A172 (cell line): ENCODE measurements at places on chromosomes 1 and 21. TPM values are rescaled to one million over a fixed set of nuclear protein-coding genes. Genes with fewer than 3 reads are reported as not detected.

KIRREL1 gene
- 145 and 179 TPM in 2 replicates for total RNA-seq

GPR52 gene
- total RNA-seq: 0.17 TPM in 1 of 2 replicates, not detected in the other

- peak; percentile 47 for DNase-seq
Observed at GRCh38 chr1:35717911-35718476, 690 bp downstream of the C1orf216 start.

GRCh38 chr1:228142701-228143136 is 2.6 kb downstream of the GUK1 start:
- no peak for DNase-seq

GRCh38 chr1:199834711-199835110 is 192.8 kb upstream of the NR5A2 start:
- DNase-seq: no peak

DNA sequence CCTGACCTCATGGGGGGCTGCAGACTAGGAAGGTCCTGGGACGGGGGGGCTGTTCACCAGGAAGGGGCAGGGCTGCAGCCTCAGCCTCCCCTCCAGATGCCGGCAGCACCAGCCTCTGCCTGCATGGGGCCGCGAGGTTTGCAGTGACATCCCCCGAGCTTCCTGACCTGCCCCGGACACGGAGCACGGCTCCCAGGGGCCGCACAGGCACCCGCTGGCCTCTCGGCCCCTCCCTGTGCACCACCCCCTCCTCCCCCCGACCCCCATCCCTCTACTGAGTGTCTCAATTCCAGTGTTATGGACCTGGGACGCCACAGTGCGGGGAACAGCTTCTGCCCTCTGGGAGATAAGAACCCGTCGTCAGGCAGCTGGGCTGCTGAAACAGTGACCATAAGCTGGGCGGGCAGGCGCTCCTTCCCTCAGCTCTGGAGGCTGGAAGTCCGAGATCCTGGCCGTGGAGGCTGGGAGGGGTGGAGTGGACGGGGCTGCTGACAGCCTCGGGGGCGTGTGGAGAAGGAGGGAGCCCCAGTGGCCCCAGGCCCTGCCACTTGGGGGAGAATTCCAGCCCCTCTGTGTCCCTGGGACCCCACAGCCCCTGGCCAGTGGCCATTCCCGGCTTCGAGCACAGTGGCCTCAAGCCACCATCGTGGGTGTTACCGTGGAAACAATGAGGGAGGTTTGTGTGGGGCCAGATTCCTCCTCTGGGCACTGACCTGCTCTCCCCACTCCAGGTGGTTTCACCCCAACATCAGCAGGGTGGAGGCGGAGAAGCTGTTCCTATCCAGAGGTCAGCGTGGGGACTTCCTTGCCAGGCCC is 11.6 kb downstream of the RNF223 start:
- DNase-seq: no peak

- DNase-seq: peak; percentile 93
Observed at GRCh38 chr21:33078907-33079582, 9.1 kb downstream of the OLIG1 start.

GRCh38 chr1:198529414-198529813 is 11.1 kb downstream of the ATP6V1G3 start:
- DNase-seq: peak; percentile 62

GRCh38 chr1:104248385-104248784 is 498.7 kb downstream of the AMY1C start:
- no peak for DNase-seq

GRCh38 chr1:151408891-151409290 is 9.5 kb downstream of the PSMB4 start:
- no peak for DNase-seq

DNA sequence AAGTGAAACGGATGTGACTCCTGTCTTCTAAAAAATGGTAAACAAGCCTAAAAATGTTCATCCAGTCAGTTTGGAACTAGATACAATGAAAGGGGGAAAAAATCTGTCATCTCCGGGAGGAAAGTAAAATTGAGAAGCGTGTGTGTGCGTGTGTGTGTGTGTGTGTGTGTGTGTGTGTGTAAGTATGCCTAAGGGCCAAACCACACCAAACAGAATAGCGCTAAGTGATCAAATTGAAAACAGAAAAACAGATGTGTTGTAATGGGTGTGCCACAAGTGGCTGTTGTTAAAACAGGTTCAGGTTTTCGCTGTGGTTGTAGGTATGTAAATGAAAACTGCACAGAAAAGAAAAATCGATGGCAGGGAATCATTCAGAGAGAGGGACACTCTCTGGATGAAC is 106.7 kb downstream of the RNF220 start:
- no peak for DNase-seq

DNA sequence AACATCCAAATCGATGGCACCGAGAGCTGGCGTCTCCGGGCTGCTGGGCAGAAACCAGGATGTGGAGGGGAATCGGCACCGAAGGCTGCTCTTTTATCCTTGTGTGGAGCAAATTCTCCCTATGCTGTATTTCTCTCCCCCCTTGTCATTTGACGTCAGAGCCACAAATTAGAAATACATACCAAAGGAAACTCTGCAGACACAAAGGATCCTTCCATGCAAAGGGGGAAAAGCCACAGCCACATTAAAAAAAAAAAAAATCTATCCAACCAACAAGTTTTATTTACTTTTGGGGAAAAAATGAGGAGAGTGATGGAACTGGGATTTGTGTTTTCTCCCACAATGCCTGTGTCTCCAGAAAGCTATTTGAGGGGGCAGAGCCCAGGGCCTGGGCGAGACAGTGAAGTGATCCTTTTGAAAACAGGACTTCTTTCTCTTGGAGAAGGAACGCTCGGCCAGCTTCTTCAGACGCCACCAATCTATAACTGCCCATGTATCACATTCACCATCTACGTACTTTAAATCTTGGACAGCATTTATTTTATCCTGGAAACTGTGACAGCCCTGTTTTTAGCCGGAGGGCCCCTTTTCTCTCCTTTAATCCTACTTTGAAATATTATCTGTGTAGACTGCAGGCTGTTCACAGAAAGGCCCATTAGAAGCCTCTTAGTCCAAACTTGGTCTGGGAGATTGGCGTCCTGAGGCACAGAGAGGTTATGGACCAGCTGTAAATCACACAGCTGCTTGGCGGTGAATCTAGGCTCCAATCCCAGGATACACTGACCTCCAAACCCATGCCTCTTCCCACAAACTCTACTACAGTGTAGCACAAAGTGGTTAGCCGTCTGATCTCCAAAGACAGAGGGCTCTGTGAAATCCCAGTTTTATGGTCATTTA is 4.5 kb downstream of the KANK4 start:
- no peak for DNase-seq

DNA sequence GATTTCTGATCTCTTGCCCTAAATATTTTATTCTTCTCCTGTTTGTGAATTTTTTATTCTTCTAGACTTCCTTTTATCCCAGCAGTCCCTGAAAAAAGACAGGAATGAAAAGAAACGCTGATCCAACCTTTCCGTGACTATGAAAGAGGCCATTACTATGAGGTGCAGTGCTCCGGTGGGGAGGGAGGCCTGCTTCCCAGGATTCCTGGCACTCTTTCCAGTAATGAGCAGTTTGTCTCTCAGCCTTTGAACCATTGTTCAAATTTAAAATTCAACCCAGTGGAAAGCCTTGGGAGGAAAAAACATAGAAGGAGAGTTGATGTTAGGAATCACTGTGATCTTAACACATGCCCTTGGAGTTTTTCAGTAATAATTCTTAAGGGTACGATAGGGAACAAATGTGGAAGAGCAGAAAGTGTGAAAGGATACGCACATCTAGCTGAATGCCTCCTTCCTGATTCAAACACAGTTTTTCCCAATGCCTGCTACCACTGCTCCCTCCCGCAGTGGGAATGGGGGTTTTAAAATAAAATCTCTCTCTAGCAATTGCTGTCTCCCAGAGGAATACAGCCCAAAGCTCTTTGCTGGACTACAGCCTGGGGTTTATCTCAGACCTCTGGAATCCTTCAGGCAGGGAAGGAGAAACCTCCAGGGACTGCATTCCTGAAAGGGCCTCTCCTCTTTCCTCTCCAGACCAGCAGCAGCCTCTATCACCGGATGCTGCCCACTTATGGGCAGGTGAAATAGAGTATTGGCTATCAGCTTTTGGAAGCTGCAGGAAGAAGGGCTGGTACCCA is 6.1 kb downstream of the IER5 start:
- peak; percentile 93 for DNase-seq

- no peak for DNase-seq
Observed at GRCh38 chr1:110187139-110187890, 22.8 kb upstream of the KCNC4 start.

- no peak for DNase-seq
Observed at GRCh38 chr1:197844651-197845050, 57.8 kb upstream of the C1orf53 start.

DNA sequence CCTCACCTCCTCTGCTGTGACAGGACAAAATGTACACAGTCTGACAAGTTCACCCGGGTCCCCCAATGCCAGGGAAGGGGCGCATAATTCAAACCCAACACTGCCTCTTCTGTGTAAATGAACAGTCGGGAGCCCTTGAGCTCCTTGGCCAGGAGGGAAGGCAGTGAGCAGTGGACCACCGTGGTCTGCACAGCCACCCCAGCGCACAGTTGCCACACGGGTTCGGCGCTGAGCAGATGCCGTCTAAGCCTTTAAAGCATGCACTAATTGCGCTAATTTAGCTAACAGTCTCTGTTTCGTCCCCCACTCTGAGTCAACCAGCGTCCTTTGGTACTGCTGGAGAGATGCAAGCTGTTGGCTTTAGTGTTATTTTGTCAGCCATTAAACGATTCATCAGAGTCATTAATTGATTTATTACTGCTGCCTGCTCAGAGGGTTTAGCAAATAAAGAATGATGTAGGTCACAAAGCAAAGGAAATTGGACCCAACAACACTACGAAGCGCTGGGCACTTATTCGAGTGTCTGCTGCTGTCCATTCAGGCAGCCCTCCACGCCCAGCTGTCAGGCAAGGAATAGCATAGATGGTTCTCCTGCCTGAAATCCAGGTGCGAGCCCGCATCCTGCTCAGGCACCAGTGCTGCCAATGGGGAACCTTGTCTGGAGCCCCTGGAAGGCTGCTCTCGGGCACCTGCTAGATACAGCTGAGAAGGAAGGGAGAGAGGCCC is 91.5 kb downstream of the MRPL37 start:
- no peak for DNase-seq

DNA sequence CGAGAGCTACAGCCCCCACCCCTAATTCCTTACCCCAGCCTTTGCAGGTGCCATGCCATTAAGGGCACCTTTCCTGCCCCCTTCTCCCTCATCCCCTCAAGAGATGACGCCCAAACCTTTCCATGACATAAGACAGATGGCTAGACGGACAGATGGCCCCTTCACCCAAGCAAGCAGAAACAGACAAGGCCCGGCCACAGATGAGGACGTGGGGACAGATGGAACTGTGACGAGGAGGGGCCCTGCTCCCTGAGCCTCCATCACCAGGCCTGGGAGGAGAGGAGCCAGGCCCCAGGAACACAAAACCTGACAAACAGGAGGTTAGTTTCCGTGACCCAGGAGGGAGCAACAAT is 24.7 kb upstream of the PEF1 start:
- DNase-seq: no peak

- DNase-seq: no peak
Observed at GRCh38 chr1:158310623-158311022, 20.7 kb downstream of the CD1B start.

GRCh38 chr1:115647047-115647446 is 5.3 kb downstream of the VANGL1 start:
- DNase-seq: no peak

DNA sequence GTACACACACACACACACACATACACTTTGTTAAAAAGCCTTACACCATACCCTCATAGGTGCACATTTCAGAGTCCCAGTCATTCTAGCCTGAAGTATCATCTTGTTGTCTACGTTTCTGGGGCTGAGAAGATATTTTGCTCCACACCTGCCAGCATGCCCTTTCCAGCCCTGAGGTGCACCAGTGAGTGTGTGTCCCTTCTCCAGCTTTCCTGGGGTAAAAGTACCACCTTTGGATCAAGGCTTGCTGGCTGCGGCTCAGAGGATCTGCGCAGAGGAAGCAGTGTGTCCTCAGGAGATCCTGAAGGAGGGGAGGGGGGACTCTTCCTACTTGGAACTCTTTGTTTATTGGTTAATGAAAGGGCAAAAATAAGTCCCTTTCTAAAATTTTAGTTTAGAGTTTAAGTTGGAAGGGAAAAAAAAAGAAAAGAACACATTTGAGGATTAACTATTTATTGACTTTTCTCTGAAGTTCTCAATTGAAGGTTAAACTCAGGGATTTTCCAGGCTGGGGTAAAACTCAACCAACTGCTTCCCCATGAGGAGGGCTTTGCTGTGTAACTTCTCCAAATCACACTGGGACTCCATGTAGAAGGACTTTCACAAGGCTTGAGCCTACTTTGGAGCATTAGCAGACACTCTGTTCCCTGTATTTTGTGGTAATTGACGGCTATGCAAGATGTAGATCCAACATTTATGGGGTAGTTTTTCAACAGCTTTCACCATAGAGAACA is 200.3 kb upstream of the SGIP1 start:
- no peak for DNase-seq

GRCh38 chr1:103333141-103333540 is 192.4 kb upstream of the RNPC3 start:
- no peak for DNase-seq

GRCh38 chr1:200316148-200316803 is 93.6 kb downstream of the ZNF281 start:
- no peak for DNase-seq

GRCh38 chr1:112735752-112736151 is 20.6 kb upstream of the PPM1J start:
- DNase-seq: peak; percentile 94

DNA sequence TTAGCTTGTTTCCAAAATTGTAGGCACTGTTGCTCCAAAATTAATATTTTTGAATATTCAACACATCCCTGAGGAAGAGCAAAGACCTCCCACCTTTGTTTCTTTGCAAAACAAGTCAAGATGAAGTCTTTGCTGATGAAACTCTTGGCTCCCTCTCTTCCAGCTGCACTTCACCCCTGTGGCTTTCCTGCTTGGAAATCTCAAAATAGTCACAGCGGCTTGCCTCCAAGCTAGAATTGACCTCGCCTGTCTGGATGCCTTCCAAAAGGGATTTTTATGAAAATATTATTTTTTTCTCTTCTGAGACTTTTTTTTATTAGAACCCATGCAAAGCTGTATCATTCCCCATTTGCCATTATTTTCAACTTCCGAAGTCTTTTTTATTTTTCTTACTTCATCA is 71.1 kb upstream of the MROH9 start:
- DNase-seq: no peak

DNA sequence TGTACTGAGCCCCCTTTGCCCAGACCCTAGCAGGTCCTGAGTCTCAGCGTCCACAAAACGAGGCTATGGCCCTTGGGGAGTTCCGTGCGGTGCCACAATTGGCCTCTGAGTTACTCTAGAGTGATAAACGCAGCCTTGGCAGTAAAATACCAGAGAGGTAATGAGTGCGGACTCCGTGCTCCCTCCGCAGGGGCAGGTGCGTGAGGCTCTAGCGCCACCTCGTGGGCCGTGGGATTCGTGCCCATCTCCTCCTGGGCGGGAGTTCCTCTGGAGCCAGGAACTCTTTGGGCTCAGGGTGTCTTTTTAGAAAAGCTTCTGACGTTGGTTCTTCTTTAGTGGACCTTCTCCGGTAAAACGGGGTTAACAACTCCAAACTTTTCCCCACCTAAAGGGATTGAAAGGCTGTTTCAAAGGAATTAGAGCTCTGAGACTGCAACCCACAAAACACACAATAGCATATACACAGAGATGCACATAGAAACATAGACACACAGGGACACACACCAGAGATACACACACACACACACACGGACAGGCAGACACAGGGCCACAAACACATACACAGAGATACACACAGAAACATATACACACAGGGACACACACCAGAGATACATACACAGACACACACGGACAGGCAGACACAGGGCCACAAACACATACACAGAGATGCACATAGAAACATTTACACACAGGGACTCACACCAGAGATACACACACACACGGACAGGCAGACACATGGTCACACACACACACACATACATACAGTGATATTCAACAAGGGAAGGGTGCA is 99.4 kb downstream of the KCNJ15 start:
- peak; percentile 74 for DNase-seq
